ENCODE measurements at places on chromosomes 6 and 20. TPM values are rescaled to one million over a fixed set of nuclear protein-coding genes. Genes with fewer than 3 reads are reported as not detected.

GRCh38 chr6:105880030-105880492 lies 206.1 kb upstream of the PRDM1 start:
- no peak for DNase-seq

The HLA-DPA1 gene
- 37.7 TPM for total RNA-seq

DNA sequence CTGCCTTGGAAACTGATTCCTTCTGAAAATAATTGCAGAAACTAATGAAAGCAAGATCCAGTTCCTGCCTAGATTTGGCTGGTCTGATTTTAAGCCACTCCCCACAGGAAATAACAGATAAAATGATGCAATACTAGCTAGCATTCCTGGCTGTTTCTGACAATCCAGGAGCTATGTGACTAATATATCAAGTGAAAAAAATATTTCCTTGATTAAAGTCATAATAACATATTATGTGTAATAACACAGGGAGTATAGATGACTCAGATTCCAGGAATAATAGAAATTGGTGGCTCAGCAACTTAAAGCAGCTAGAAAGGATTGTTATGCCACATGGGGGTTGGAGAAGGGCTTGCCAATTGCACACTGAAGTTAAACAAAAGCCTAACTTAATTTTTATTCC lies 182.7 kb upstream of the SALL4 start:
- no peak for DNase-seq

The XKR7 gene
- total RNA-seq, result not detected

Data from left ventricle myocardium superior (tissue), 1 donor.